ENCODE measurements at places on chromosomes 1 and 21.
A peak's percentile ranks its signal among the peaks of the same experiment; 100 is the strongest.

GRCh38 chr1:26706315-26706714 is 10.5 kb downstream of the ARID1A start:
- no peak for DNase-seq

- no peak for DNase-seq
Observed at GRCh38 chr21:14241297-14241696, 25.3 kb downstream of the RBM11 start.

DNA sequence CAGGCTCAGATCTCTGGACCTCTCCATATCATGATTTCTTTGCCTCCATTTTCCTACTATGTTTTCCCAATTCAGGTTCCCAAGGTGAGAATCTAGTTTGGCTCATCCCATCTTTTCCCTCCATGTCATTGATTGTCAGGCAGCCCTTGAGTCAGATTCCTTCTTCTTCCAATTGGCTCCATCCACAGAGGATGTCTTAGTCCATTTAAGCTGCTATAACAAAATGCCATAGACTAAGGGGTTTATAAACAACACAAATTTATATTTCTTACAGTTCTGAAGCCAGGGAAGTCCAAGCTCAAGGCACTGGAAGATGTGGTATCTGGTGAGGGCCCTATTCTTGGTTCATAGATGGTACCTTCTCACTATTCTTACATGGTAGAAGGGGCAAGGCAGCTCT is 42.8 kb upstream of the SLC2A1 start:
- DNase-seq, result no peak

DNA sequence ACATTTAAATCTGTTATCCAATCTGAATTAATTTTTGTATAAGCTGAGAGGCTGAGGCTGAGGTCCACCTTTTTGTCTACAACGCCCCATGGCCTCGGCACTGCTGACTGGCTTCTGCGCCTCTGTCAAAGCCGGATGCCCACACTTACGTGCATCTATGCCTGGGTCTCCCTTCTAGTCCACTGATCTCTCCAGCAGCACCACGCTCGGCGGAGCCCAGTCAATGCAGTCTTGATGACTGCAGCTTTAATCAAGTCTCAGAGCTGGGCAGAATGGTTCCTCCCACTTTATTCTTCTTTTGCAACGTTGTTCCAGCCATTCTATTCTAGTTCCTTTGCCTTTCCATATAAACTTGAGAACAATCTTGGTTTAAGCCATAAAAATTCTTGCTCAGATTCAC is 9.4 kb downstream of the PRDM15 start:
- DNase-seq, result no peak

DNA sequence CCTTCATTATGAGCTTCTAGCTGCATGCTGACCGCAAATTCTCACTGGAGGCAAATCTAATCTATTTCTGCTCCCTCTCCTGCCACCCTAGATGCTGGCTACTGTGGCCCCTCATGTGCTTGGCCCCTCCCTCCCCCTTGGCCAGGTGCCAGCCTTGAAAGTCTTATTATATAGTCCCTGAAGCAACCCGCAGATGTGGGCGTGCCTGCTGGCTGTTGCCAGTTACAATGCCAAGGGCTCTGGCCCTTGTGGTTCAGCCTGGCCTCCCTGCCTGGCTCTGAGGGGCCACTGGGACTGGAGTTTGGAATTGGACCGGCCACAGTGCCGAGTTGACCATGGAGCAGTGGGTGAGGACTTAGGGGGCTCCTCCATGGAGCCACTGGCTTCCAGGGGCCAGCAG is 78.9 kb upstream of the ACTRT2 start:
- no peak for DNase-seq

DNA sequence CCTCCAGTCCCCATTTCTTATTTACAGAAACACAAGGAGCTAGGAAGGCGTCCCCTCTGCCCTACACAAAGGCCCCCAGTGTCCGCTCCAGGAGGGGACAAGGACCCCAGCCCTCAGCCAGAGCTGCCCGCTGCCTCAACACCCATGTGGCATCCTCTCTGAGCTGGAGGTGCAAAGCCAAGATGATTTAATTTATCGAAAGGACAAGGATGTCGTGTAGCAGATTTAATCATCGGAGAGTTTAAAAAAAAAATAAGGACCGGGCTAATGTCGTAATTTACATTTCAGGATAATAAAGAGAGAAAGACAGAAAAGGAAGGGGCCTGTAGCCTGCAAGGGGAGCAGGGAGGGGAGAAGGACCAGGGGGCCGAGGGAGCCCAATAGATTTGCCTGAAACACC is 68.3 kb upstream of the CASZ1 start:
- DNase-seq, result no peak

- no peak for DNase-seq
Observed at GRCh38 chr21:46454142-46454541, 4.5 kb upstream of the DIP2A start.

- DNase-seq, result no peak
Observed at GRCh38 chr1:158362482-158362881, 8.8 kb downstream of the CD1E start.

- no peak for DNase-seq
Observed at GRCh38 chr1:71434240-71434639, 353.4 kb upstream of the ZRANB2 start.

DNA sequence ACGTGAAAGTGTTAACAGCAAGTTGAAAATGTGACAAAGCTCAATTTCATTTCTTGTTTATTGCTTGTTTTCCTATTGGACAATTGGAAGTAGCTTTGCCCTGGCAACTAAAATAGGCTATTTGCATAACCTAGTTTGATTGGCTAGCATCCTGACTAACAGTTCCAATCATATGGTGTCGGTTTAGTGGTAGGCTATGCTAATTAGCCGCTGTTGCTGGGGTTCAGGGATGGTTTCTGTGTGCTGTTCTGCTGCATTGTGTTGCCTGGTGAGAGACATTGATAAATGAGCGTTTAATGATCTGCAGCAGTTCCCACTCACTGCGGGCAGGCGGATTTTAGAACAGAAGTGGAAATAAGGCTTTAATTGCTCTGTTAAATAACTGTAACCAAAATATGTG is 68.5 kb downstream of the DYRK1A start:
- peak; percentile 93 for DNase-seq

GRCh38 chr1:205709640-205710039 is 29.3 kb upstream of the SLC45A3 start:
- no peak for DNase-seq

DNA sequence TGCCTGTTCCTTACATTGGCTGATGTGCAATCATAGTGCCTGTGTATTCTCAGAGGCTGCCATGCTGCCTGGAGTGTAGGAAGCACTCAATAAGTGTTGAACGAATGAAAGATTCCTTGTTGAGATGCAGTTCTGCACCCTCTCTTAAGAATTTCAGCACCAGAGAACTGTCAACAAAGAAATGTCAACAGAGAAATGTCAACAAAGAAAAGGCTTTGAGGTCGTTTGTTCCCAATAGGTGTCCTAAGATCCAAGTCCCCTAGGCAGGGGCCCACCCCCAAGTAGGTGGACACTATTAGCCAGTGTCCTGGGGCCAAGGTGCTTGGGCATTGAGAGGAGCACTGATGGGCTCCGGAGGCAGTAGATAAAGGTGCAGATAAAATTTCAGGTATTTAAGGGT is 12.6 kb downstream of the KCND3 start:
- DNase-seq, result no peak

GRCh38 chr1:56972976-56973375 is 7.2 kb upstream of the C8B start:
- no peak for DNase-seq

DNA sequence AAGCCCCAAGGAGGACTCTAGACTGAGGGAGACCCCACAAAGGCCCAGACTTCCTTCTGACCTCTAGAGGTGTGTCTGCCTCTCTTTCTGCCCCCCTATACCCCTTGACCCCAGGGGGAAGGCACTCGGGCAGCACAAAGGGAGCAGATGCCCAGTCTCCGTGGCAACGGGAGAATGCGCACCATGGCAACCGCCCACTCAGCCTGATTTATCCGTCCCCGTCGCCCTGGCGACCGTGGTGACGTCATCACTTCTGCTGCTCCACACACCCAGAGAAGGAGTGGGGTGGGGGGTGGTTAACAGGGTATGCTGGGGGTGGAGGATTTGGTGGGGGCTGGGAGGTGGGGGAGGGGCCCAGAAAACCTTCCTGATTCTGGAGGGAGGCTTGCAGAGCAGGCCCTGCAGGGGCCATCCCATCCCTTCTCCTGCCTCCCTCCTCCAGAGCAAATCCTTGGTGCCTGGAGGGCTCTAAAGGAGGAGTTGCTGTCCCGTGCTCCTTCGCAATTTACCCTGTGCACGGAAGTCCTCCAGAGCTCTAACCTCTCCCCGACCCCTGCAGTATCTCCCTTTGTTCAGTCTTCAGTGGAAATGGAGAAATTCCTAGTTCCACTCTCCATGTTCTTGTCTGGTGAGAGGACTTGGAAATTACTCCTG is 6.3 kb downstream of the CELF3 start:
- peak; percentile 23 for DNase-seq

DNA sequence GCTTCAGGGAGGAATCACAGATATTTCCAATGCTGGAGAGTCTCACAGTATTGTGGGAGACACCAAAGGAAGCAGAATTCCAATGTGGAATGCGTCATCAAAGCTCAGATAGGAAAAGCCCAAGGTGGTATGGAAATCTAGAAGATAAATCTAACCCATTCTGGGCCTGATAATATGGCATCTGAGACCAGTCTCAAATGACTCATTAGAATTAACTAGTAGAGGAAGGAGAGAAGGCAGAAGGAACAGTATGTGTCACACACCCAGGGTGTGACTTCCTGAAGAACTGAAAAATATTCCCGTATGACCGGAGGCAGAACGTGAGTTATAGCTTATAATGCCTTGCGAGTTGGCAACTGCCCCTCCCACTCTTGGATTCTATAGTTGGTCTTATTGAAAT is 499.2 kb downstream of the PLPP3 start:
- no peak for DNase-seq

DNA sequence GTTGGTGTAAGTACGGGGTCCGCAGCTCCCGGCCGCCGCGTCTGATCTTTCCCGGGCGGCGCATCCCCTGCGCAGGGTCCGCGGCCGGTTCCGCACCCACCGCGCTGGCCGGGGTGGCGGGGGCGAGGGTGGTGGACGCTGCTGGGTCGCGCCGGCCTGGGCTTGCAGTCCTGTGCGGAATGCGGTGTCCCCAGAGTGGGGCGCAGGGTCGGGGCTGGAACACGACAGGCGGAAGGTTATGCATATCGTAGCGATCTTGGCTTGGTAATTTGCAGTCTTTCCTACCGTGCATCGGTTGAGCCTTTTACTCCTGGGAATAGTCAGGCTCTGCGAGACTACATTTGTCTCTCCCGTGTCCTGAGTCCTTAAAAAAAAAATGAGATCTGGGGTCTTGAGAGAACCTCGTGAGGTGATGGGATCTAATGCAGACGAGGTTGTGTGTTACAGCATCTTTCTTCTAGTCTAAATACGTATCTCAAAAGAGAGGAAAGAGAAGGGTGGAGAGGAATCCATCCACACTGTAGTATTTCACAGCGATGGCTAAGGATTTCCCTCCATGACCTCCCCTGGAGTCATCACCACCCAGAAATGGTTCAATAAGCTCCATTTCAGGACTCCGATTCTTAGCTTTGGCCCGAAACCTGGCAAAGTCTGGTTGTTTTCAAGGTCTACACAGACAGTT is 572 bp downstream of the ATP1B1 start:
- DNase-seq, result peak; percentile 54

GRCh38 chr1:204558467-204558866 is 42.3 kb downstream of the MDM4 start:
- no peak for DNase-seq

GRCh38 chr1:41393716-41394368 is 32.6 kb downstream of the FOXO6 start:
- no peak for DNase-seq

DNA sequence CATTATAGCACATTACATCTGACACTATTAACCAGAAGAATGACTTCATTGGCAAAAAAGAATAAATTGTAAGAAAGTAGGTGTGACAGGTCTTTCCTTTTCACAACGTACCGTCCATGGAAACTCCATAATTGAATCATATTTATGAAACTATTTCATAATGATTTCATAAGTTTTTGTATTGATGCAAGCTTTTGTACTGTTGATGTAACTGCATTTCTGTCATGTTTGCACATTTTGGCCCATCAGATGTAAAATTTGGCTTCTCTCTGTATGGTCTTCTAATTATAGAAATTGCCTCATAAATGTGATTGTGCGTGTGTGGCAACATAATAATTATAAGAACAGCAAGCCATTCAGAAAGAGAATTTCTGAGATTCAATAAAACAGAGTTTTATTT is 180.7 kb upstream of the ZNHIT6 start:
- DNase-seq, result no peak

- DNase-seq, result no peak
Observed at GRCh38 chr1:92511541-92511940, 24.8 kb upstream of the GFI1 start.

DNA sequence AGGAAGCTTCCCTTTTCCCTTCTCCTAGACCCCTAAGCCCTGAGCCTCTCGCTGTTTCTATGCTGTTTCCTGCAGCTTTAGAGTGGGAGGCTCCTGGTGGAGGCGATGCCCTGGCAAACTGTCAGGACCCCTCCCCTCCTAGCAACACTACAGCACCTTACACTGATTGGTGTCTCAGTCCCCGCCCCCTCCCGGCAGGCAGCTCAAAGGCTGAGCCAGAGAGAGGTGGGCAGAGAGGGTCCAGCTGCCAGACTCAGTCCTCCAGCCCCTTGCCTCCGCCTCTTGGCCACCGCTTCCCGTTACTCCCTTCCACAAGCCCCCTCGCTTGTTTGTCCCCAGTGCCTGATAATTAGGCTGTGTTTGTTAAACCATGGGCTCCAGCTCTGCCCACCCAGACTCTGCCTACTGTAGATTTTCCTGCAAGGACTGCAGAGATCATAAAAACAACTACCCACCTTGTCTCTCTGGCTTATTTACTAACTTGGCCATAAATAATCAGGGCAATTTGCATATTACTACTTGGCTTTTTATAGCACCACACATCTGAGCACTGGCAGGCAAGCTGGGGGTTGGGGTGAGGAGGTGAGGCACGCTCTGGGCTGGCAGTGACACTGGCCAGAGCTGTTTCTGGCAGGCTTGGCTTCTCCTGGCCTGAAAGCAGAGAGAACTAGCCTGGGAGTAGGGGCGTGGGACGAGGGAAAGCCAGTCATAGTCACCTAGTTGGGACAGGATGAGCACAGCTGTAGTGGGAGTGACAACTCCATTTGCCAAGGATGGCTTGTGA is 107.5 kb downstream of the CSMD2 start:
- DNase-seq, result no peak

DNA sequence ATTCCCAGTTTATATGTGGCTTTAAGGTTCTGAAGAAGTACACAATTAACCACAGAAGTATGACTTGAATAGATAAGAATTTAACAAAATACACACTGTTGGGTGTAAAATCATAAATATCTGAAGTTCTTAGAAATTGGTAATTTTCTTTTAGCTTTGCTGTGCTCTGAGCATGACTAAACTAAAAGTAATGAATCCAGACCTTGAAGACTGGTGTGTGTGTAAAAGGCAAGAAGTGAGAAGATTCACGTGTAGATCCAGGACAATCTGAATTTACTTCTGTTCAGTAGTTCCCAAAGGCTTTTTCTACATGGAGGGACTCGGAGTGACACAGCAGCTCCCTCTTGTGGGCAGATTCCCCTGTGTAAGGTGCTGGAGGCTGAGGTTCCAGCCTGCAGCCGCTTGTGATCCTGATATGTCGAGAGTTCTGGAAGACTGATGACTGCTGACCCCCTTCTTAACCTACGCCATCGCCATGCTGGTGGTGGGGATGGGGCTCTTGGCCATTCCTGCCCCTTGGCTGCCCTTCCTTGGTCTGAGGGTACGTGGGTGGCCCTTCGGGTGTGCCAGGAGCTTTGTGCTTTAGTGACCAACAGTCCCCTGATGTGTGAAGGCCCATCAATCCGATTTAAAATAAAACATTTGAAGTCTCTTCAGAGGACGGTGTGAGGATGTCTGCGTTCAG is 62.7 kb downstream of the ADARB1 start:
- peak; percentile 91 for DNase-seq

- DNase-seq, result no peak
Observed at GRCh38 chr1:33030575-33030974, 6.1 kb downstream of the AK2 start.

GRCh38 chr1:230186003-230186863 is 119.2 kb downstream of the GALNT2 start:
- DNase-seq, result no peak

Measured in myocyte (in vitro differentiated cells).